Left hindlimb (tissue), 1 donor: ENCODE measurements at places on chromosomes 1 and 21.

GRCh38 chr1:24391882-24392603 is 21.5 kb downstream of the STPG1 start:
- DNase-seq, result peak; percentile 65

- DNase-seq, result no peak
Observed at GRCh38 chr1:1768249-1768992, 9.8 kb downstream of the NADK start.

DNA sequence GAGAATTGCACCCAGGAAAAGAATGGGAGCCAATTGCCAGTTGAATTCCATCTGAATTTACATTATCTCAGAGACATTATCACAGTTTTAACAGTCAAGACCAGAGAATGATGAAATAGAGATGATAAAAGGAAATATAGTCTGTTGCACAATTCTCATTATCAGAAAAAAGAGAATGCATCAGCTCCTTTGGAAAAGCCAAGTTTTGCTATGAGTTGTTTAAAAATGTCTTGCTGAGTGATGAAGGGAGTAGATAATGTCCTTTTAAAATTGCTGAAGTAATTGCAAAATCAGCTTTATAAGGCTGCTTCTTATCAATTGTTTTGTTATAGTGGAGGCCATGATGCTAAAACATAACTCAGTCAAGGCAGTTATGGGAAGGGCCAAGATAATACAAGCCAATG is 37.9 kb upstream of the EEIG2 start:
- DNase-seq, result no peak

- peak; percentile 64 for DNase-seq
Observed at GRCh38 chr1:167629681-167630567, at the start of gene RCSD1. Gene RCSD1, plus strand, starts transcription at chr1:167630232. Its CDS starts 192 bp downstream, at chr1:167630424.
